ENCODE measurements at places on chromosomes 4 and X.
A peak's percentile ranks its signal among the peaks of the same experiment; 100 is the strongest.

DNA sequence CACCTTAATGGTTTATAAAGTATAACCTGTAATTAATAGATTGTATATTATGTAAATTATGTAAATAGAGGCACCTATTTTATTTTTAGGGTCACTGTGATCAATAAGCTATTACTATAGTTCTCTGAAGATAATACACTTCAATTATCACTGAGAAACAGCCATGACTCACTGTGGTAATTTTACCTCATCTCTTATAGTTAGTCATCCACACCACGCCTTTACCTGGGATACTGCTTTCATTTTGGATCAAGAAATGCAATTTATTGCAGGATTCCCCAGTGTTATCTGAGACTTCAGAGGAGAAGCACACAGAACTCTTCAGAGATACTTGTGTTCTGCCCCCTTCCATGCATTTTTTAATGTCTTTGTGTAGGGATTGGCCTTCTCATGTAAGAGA lies 348.1 kb upstream of the ATOH1 start:
- no peak for DNase-seq

DNA sequence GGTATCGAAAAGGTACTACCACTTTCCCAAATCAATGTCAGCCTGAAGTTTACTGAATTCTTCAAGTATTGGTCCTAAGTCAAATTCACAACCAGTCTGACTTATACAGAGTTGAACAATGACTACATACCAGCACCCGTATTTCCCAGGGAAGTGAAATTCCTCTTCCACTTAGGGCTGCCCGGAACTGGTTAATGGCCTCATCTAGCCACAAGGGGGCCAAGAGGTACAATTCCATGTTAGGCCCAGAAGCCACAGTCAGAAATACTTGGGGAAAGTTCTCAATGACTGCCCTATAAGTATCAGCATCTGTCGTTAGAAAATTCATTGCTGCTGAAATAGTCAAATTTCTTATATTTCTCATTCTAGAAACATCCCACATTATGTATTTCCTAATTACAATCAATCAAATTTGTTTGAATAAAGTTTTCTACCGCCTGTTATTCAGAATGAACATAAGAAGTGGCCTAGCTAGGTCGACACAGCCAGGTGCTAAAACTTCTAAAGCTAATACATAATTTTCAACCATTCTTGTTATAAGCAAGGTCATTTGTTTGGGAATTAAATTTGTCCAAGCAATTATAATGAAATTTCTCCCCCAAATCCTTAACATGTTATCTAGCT lies 5.6 kb upstream of the PCDH7 start:
- peak; percentile 42 for DNase-seq

DNA sequence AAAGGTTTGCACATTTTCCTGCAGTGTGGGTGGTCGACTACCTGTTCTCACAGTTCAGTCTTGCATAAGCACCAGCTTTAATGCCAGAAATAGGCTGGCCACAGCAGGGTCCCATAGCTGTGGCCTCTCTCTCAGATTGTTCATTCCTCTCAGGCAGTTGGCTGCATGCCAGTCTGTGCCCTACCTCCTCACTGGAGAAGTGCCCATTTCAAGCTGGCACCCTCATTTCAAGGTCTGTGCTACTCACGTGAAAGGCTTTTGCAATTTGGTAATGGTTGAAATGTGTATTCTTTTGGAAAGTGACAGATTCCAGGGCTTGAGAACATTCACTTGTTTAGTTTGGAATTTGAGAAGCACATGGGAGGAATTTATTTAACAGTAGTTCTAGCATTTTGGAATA lies 28.9 kb upstream of the MTMR1 start:
- DNase-seq, result no peak

DNA sequence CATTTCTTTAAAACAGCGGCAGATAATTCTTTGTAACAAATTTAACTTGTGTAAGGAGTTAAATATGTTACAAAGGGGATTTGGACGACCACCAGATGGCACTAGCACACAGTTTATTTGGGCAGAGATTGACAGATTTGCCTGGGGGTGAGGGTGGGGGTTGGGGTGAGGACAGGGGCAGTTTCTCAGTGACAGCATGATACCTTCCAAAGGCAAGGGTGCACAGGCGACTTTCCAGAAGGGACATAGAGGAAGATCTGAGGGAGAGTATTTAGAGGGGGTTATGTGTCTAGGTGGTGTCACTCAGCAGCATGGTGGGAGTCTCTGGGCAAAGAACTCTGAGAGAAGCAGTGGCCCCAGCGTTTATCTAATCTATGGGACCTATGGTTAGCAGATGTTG lies 9.6 kb upstream of the TMA16 start:
- peak; percentile 53 for DNase-seq

- no peak for DNase-seq
Measured at GRCh38 chrX:48696909-48697727, 584 bp downstream of the SUV39H1 start.

DNA sequence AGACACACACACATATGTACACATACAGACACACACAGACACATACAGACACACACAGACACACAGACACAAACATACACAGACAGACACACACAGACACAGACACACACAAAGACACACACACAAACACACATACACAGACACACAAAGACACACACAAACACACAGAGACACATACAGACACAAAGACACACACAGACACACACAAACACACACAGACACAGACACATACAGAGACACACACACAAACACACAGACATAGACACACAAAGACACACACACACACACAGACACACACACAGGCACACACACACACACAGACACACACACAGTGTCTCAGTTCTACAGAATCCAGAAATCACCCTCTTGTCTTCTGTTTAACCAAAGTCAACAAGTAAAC lies 280.7 kb downstream of the ASMT start:
- no peak for DNase-seq

DNA sequence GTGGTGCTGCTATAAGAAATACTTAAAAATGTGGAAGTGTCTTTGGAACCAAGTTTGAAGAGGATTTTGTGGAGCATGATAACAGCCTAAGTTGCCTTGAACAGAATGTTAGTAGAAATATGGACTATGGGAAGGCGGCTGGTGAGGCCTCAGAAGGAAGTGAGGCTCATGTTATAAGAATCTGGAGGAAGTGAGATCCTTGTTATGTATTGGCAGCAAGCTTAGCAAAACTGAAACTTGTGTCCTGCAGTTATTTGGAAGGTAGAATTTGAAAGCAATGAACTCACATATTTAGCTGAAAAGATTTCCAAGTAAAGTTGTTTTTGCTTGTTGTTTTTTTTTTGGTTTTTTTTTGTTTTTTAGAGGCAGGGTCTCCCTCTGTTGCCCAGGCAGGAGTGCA lies 13.6 kb upstream of the MED14 start:
- DNase-seq, result peak; percentile 66

- DNase-seq, result peak; percentile 33
Measured at GRCh38 chrX:109281483-109282275, 200.2 kb downstream of the GUCY2F start.

DNA sequence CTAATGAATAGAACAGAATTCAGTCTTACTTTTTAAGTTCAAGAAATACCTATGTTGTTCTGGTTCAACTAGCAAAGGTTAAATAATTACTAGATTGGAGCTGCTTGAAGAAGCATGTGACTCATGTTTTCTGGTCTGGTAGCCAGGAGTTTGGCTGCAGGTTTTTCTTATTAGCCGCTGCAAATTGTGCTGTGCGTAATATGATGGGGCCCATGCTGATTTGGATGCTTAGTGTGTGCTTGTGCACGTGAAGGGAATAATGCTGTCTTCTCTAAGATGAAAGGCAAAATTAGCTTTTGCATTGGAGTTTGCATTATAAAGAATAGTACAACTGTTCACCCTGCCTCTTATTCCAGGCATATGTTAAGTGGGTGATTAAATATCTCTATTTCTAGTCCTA lies 219.6 kb downstream of the SNCA start:
- no peak for DNase-seq

DNA sequence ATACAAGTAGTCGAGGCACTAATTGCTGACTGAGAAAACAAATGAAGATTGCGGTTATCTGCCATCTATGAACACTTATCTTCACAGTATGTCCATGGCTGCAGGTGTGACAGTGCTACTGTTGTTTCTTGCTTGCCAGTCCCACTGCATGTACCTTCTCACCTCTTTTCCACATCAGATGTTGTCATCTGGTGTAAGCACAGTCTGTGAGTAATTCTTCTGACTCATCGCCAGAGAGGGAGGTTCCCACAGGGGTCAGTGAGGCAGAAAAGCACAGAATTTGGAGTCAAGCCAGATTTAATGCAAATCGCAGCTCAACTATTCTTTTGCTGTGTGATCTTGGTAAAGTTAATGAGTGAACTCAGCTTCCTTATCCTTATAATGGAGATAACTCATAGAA lies 144.4 kb downstream of the GLRA2 start:
- no peak for DNase-seq

- DNase-seq, result no peak
Measured at GRCh38 chrX:14056206-14056605, 26.5 kb upstream of the GEMIN8 start.

- peak; percentile 51 for DNase-seq
Measured at GRCh38 chr4:2689825-2690700, 66.1 kb downstream of the TNIP2 start.

DNA sequence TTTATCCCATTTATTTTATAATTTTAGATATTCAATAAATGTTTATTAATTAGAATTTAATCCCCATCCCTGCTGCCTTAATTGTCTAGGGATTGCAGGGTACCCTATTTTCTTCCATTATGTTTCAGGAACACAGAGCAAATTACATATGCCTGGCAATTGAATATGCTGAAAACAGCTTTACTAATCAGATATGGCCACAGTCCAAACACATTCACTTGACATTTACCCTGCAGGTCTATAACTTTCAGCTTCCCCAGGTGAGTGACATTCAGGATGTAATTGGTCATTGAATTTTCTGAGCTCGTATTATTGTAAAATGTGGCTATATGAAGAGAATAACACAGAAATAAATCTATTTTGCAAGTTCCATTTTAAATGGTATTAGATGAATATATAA lies 218.7 kb upstream of the NDST4 start:
- no peak for DNase-seq

GRCh38 chr4:110183058-110183457 lies 15.4 kb downstream of the ELOVL6 start:
- no peak for DNase-seq

DNA sequence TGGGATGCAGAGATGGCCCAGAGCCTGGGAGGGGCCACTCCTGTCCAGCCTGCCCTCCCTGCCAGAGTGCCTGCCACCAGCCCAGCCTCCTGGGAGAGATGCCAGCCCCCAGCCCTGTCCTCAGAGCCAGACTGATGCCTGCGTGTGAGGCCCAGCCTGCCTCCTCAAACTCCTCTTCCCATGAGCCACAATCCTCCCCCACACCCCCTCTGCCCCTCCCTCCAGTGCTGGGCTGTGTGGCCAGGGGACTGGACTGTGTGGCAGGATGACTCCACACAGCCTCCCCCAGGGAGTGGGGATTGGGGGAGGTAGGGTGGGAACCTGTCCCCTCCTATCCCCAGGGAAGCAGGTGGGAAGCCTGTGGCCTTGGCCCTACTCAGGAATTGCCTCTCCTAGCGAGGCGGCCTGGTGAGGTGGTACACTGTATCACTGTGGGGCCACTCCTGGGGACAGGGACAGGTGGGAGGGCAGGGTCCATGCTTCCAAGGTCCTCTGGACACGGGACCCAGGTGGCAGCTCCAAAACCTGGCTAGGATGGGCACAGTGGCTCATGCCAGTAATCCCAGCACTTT lies 4.3 kb upstream of the SH3BP2 start:
- no peak for DNase-seq

DNA sequence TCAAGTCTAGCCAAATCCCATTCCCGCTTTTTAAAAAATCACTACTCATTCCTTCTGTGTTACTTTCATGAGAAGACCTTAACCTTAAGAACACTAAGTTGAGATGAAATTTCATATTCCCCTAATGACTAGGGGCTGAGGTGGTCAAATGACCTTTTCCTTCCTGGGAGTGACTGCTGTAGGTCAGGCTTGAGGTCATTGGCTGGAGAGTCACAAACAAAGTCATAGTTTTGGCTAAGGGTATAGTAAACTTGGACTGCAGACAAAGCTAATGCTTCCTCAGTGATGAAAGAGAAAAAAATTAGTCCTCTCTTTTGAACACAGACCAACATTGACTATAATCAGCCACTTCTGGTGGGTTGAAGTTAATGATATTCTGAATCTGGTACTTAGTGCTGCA lies 16.0 kb upstream of the FGF2 start:
- DNase-seq, result no peak

DNA sequence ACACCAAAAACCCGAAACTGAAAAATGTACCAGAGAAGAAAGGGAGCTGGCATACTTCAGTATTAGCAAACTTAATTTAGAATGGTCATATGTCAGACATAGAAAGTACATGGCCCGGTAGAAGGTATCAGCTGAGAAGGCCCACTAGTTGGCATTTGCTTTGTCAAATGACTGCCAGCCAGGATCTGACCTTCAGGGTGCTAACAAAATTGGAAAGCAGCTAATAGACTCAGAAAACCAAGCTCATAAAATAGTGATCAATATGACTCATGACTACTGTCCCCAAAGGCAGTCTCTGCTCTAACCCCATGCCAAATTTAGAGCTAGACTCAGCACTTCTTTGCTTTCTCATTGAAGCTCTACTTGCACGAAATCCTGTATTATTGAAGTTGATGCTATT lies 342.7 kb downstream of the PDGFC start:
- no peak for DNase-seq

- no peak for DNase-seq
Measured at GRCh38 chr4:126916049-126916625, 716.6 kb upstream of the INTU start.
